Activated CD8-positive, alpha-beta memory T cell treated with anti-CD3 and anti-CD28 coated beads for 4 hours (primary cell): ENCODE measurements at places on chromosomes 5 and 9.
A peak's percentile ranks its signal among the peaks of the same experiment; 100 is the strongest.

DNA sequence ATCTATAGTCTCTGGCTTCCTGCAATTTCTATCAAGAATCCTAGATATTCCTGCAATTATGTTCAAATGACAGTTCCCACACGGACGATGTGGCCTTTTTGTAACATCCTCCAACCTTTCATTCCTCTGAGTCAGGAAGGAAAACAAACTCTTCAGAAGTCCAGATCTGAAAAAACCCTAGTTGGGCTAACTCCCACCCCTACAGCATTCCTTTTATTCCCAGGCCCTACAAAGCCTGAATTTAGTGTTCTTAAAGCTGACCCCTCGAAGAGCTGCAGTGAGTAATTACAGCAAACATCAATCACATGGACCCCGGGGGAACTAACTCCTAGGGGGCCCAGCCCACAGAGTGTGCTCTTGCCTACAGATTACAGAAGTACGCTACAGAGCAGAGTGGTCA is 99.7 kb downstream of the SERINC5 start:
- no peak for DNase-seq

GRCh38 chr5:144203750-144204596 is 33.3 kb downstream of the KCTD16 start:
- no peak for DNase-seq

DNA sequence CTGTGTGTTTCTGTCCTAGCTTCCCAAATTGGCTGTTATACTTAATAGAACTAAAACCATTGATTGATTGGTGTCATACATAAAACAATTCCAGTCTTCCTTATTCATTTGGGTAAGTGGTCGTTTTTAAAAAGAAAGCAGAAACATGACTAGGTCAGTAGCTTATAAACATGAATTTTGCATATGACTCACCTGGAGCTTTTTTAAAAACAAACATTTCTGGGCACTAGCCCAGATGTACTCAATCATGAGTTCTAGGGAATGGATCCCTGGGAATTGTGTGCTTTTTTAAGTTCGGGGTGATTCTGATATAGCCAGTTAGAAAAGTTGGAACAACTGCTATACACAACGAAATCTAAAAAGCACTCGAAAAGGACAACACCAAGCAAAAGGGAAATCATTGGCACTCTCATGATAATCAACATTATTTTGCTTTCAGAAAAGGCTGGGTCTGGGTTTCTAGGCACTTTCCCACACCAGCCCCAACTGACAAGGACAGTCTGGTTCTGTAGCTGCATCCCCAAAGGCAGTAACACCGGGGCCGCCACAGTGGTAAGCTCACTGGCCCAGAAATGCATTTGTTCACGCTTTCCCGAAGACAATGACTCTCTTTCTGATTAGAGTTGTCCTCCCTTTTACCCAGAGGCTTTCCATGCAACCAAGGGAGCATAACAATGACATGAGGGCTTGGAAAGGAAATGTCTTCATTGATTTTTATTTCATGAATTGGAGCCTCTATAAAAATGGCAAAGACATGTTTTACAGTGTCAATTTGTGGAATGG is 664.9 kb upstream of the WWC1 start:
- no peak for DNase-seq

GRCh38 chr9:81318571-81318970 is 370.8 kb downstream of the TLE1 start:
- DNase-seq, result no peak

DNA sequence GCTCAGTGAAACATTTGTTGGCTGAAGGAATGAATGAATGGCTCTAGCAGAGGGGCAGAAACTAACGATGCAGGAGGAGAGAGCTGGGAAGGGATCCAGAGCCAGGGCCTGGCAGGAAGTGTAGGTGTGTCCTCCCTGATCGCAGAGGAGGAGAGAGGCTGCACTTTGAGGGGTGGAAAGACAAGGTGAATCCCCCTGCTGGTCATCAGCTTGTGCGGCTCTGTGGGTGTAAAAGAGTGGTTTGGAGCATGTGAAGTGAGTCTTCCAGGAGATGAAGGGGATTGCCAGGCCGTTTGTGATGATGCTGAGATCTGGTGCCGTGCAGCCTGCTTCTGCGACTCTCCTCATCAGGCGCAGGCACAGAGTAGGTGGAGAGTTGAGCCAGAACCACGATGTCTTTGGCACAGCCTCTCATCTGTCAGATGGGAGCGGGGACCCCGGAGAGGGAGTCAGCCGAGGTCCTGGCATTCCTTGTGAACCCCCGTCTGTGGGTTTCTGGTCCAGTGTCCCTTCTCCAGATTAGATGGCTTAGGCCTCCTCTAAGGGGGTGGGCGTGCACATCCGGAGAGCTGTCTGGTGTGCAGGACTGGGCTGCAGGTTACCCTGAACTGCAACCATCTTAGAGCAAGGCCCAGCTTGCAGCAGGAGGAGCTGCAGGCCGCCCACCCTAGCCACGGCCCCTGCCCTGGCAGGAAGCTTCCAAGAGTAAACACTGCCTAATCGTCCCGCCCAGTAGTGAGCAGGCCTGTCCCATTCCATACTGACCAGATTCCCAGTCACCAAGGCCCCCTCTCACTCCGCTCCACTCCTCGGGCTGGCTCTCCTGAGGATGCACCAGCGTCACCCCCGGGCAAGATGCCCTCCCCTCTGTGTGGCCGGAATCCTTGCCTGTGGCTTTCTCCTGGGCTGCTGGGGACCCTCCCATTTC is at the start of gene ADAMTS13:
ADAMTS13 (plus strand) TSS at position 753 of the 928 bp plus-strand sequence; CDS start at position 830, 77 bp downstream.
- no peak for DNase-seq

GRCh38 chr9:76626141-76626540 is 138.1 kb upstream of the PCA3 start:
- DNase-seq, result no peak

- DNase-seq, result no peak
Measured at GRCh38 chr5:121658221-121658620, 193.5 kb upstream of the FTMT start.

GRCh38 chr5:65766781-65767180 is 44.8 kb downstream of the NLN start:
- DNase-seq, result no peak

DNA sequence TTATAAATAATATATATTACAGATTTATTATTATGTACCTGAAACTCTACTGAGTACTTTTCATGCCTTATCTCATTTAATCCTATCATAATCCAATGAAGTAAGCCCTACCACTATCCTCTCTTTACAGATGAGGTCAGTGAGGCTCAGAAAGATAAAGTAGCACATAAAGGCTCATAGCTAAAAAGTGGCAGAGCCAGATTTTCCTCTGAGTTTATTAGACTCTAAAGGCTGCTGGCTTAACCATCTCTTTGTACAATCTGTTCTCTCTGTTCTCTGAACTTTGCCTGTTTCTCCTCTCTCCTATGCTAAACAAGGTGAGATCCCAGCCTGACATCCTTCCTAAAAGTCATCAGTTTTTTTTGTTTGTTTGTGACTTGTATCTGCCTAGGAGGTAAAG is 311.2 kb downstream of the KCTD16 start:
- DNase-seq, result no peak

DNA sequence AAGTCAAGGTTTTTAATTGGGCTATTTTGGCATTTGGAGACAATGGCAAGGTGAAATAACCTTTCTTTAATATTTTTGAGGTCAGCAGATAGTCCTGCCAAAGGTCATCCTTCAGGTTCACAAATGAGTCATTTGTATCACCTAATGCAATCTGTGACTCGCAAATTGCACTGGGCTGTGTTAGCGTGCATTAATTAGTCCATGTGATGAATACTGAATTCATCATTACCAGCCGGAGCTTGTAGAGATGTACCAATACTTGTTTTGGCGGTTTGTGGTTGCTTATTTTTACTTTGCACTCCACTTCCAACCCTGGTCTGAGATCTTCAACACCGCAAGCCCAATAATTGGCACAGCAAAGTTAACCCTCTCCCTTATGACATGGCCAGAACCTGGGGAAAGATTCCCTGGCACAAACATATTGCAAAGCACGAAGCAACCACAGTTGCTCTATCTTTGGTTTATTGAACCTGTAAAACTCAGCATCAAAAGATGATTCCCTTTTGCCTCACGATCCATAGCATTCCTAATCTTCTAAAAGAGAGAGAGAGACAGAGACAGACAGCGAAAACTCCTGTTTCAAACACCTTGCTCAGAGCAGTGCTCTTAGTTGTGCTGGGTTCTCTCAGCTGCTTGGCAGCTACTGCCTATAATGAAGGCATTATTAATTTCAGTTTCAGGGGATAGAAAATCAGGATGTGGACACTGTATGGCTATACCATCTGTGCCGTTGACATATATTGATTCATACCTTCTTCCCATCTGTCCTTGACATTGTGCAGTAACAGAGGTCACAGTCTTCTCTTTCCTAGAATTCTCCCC is 178.1 kb downstream of the EBF1 start:
- DNase-seq, result no peak

- peak; percentile 13 for DNase-seq
Measured at GRCh38 chr9:77455312-77455927, 192.7 kb downstream of the GNA14 start.

DNA sequence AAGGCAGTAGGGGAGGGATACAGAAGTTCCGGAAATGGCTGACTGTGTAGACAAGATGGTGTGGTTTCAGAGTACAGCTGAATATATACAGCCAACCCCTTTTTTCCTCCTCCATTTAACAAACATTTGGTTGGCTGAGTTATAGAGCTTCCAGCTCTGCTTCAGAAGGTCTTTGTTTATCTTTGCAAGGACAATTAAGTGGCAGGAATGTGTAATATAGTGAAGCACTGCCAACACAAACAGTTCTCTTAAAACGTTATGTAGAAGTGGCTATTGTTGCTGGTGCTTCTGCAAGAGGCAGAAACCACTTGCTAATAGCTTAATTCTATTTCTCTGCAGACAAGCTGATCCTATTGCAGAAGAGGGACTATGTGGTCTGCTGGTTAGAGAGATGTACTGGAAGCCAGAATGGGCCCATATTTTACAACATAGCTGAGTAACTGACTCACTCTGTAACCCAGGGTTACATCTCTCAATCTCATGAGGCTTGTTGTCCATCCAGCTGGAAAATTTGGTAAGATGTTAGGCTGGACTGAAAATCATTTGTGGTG is 62.7 kb upstream of the OSMR start:
- no peak for DNase-seq

DNA sequence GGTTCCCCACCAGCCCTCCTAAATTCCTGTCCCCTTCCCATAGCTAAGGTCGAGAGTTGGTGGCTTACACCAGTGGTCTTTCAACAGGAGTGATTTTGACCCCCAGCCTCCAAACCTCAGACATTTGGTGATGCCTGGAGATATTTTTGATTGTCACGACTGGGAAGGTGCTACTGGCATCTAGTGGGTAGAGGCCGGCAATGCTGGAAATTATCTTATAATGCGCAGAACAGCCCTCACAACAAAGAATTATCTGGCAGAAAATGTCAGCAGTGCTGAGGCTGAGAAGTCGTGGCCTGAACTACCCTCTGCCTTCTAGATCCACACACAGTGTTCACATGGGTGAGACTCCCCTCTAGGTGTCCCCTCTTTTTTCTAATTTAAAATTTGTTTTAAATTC is 69.6 kb downstream of the IL31RA start:
- no peak for DNase-seq

DNA sequence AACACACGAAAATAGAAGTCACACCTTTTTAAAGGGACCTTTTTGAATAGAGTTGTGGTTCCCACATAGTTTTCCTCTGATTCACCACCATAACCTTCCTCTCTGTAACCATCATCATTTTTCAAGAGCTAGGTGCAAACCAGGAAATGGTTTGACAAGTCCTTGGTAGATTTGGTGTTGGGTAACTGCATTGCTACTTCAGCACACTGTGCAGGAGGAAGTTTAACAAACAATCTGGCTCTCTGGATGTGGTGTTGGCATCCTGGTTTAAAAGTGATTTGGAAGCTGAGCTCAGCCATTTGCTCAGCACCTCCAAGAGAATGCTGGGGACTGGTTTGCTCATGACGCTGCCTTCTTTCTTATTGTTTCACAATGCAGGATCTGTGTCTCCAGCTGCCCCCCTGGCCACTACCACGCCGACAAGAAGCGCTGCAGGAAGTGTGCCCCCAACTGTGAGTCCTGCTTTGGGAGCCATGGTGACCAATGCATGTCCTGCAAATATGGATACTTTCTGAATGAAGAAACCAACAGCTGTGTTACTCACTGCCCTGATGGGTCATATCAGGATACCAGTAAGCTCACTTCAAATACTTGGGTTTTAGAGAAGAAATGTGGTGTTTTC is 213.1 kb downstream of the RFK start:
- DNase-seq, result no peak

GRCh38 chr9:130476151-130476730 is 31.5 kb downstream of the ASS1 start:
- no peak for DNase-seq

DNA sequence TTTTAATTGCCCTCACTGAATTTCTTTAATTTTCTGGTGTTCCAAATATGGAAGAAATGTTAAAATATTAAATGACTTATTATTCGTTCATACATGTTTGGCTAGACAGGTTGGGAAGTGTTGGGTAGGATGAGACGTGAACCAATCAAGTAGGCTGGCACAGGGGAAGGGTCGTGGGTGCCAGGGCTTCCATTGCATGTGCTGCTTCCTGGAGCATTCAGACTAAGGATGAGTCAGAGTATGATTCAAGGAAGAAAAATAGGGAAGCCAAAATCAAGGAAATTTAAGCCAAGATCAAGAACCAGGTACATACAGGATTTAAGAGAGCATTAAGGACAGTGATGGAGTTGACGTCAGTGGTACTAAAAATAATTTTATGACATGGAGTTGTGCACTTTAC is 2068.0 kb downstream of the MAT2B start:
- DNase-seq, result no peak

DNA sequence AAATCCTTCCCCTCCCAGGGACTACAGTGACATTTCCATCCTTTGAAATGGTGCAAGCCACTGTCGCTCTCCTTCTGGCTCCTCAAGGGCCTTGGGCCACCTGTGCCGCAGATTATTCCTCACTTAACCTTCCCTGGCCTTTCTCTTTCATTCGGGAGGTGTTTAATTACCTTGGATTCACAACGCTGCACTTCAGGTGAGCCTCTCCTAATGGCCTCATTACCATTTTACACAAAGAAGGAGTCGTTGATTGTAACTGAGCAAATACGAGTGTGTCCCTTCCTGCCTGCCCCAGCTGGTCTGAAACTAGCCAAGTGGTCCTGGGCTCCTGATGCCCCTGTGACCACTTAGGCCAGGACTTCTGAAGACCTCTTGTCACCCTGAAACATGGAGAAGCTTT is 205.0 kb downstream of the CRB2 start:
- no peak for DNase-seq
